Activated naive CD8-positive, alpha-beta T cell treated with anti-CD3 and anti-CD28 coated beads, Interleukin-2, amount 10 ng/mL, durations not matched to agents 7 days and 5 days (primary cell): ENCODE measurements at places on chromosomes 6 and 20. TPM values are rescaled to one million over a fixed set of nuclear protein-coding genes. Genes with fewer than 3 reads are reported as not detected.

Gene PACSIN1
- total RNA-seq: 4.5 TPM

Gene PPP1R3G
- total RNA-seq: 0.17 TPM

DNA sequence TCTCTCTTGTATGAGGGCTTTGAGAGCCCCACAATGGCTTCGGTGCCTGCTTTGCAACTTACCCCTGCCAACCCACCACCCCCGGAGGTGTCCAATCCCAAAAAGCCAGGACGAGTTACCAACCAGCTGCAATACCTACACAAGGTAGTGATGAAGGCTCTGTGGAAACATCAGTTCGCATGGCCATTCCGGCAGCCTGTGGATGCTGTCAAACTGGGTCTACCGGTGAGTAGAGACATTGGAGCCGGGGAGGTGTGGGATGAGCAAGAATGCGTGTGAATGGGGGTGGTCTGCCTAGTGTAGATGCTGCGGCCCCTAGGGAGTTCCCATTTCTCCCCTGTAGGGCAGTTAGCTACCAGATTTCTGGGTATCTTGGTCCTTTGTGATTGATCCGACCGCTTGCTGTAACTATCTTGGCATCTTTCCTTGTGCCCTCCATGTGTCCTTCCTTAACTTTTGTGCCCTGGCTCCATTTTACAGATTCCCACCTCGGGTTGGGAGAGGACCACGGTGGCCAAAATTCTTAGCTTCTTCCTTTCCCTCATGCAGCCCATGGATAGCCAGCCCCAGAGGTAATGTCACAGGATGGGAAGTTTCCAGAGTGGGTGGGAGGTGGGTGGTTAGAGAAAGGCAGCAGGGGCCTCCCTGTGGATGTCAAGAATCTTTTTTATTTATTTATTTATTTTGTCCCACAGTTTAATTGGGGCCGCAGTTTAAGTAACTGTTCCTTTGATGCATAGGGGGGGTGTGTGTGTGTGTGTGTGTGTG is 6.3 kb downstream of the BRD2 start:
- no peak for DNase-seq
- H3K36me3 ChIP-seq: peaks cover 78% of the 10 kb centered on the region
- peak overlapping the region; percentile 89 for H3K4me3 ChIP-seq
- H3K27me3 ChIP-seq: no peaks in the 10 kb centered on the region

GRCh38 chr20:37853823-37854375 is 49.0 kb upstream of the VSTM2L start:
- no peak overlapping the region for H3K27ac ChIP-seq
- H3K4me3 ChIP-seq: no peak overlapping the region

DNA sequence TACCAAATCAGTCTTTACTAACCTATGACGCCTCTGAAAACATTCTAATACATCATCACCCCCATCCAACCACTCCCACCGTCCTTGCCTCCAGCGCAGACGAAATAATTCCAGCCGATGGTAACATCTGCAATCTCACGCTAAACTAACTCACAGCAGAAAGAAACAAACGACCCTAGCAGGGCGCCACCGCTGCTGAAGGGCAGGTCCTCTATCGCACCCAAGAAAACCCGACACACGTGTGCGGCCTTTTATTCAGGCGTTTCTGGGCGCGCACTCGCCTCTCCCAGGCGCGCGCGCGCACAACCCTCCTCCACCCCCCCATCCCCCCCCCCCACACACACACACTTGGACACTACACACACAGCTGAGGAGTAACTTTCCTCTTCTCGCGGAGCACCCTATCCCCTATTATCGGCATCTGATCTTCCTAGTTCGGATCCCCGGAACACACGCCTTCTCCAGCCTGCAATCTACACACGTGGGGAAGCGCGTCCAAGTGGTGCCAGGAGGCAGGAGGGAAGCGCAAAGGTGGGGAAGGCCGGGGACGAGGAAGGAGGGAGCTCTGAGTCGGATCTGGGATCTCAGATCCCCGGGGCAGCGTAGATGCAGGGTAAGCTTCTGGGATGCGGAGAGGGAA is 1.4 kb downstream of the GFOD1 start:
- H3K36me3 ChIP-seq: peaks cover 2% of the 10 kb centered on the region
- H3K27me3 ChIP-seq: peaks cover 8% of the 10 kb centered on the region
- H3K4me3 ChIP-seq: peak overlapping the region; percentile 88
- peaks cover 46% of the 10 kb centered on the region for H3K4me1 ChIP-seq

DNA sequence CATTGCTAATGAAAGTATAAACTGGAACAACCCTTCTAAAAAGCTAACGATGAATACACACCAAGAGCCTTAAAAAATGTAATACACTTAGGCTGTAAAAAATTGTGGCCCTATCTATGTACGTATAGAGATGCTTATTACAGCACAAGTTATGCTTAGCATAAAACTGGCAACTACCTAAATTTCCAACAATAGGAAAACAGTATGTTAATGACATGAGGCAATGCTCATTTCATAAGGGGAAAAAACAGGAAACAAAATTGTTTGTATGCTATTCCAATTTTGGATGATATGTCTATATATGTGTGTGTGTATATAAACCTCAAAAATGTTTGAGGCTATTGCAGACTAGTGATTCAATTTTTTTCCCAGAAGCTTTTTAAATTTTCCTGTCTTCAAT is 82.5 kb downstream of the DTNBP1 start:
- H3K36me3 ChIP-seq: peaks cover 4% of the 10 kb centered on the region
- H3K4me1 ChIP-seq: peaks cover 4% of the 10 kb centered on the region
- no peak overlapping the region for H3K4me3 ChIP-seq
- H3K27ac ChIP-seq: no peak overlapping the region
- H3K27me3 ChIP-seq: no peaks in the 10 kb centered on the region
